Gastrocnemius medialis (tissue), 4 donors: ENCODE measurements at places on chromosomes 3 and 15. TPM values are rescaled to one million over a fixed set of nuclear protein-coding genes. Genes with fewer than 3 reads are reported as not detected.

DNA sequence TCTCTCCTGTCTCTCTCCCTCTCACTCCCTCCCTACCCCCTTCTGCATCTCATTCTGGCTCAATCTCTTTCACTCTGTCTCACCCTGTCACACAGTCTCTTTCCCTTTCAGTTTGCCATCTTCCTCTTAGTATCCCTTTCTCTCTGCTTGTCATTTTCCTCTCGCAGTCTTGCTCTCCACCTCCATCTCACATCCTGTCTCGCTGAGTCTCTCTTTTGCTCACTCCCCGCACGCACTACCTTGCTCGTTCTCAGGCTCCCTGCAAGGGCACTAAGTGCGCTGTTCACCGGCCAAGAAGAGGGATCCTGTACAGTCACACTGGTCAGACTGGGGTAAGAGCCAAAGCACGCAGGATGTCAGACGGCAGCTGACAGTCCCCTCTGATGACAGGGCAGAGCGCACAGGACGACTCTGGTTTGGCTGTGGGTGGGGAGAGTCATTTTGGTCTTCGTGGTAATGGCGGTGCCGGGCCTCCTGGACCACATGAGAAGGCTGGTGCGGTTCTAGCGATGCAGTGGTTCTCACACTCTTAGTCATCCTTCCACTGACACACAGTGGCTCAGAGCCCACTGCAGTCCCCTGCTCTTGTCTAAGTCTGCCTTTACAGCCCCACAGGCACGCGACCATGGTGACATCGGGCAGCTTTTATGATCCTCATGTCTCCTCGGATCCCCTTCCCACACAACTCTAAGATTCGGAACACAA is 356.8 kb downstream of the FOXP1 start:
- peak overlapping the region; percentile 38 for H3K27ac ChIP-seq
- peak overlapping the region; percentile 28 for H3K4me3 ChIP-seq
- DNase-seq, result peak; percentile 74
- no peaks in the 10 kb centered on the region for H3K36me3 ChIP-seq
- H3K4me1 ChIP-seq, result peaks cover 7% of the 10 kb centered on the region
- H3K27me3 ChIP-seq, result no peaks in the 10 kb centered on the region

- no peaks in the 10 kb centered on the region for H3K36me3 ChIP-seq
- H3K27me3 ChIP-seq, result no peaks in the 10 kb centered on the region
- H3K4me1 ChIP-seq, result no peaks in the 10 kb centered on the region
- DNase-seq, result peak; percentile 41
- H3K27ac ChIP-seq, result no peak overlapping the region
Observed at GRCh38 chr3:30161375-30161774, 445.0 kb upstream of the TGFBR2 start.

GRCh38 chr3:49173116-49173791 is 1.9 kb downstream of the KLHDC8B start:
- peak overlapping the region; percentile 90 for H3K27ac ChIP-seq
- H3K4me3 ChIP-seq, result peak overlapping the region; percentile 59
- peaks cover 33% of the 10 kb centered on the region for H3K4me1 ChIP-seq
- H3K36me3 ChIP-seq, result no peaks in the 10 kb centered on the region
- H3K27me3 ChIP-seq, result no peaks in the 10 kb centered on the region
- DNase-seq, result no peak

DNA sequence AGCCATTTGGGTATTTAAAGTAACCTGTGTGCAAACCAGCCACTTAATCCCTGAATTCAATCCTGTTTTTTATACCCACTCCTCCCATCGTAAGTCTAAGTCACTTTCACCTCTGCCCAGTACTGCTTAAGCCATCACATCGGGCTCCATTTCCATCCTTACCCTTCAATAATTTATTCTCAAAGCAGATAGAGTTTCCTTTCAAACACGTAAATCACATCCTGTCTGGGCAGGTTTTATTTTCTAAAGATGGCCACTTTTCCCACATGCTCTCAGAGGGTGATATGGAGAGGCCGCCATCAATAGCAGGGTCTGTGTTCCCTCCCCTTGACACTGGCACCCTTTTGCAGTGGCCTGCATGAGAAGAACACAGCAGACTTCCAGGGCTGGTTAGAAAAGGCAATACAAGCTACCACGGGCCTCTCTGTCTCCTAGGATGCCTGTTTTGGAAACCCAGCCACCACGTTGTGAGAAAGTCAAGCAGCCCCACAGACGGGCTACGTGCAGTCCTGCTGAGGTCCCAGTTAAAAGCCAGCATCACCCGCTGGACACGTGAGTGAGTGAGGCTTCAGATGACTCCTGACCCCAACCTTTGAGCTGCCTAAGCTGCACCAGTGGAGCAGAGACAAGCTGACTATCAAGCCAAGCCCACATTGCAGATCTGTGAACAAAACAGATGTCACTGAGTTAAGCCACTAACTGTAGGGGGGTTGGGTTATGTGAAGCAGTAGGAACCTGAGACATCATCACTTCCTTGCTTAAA is 241.8 kb upstream of the SLCO3A1 start:
- no peak for DNase-seq
- H3K27me3 ChIP-seq, result no peaks in the 10 kb centered on the region
- H3K4me3 ChIP-seq, result no peak overlapping the region
- H3K36me3 ChIP-seq, result no peaks in the 10 kb centered on the region

DNA sequence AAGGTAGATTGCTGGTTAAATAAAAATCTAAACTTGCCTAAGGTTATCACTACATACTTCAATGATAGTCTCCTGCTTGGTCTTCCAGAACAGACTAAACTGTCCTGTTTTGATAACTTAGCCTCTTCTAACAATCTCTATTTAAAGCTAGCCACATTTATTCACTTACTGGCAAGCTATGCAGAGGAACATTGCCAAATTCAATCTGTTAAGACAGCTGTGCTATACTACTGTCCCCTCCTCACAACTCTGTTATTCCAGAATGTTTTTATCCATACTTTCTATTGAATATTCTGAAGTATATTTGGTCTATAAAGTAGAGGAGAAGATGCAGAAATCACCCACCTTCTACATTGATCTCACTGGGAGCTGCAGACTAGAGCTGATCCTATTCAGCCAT is 594.0 kb upstream of the CCDC54 start:
- no peaks in the 10 kb centered on the region for H3K36me3 ChIP-seq
- H3K4me3 ChIP-seq, result no peak overlapping the region
- no peak for DNase-seq
- H3K27ac ChIP-seq, result no peak overlapping the region
- H3K27me3 ChIP-seq, result no peaks in the 10 kb centered on the region

- H3K27me3 ChIP-seq, result no peaks in the 10 kb centered on the region
- no peaks in the 10 kb centered on the region for H3K4me1 ChIP-seq
- H3K4me3 ChIP-seq, result no peak overlapping the region
- H3K27ac ChIP-seq, result peak overlapping the region; percentile 9
- DNase-seq, result no peak
Observed at GRCh38 chr3:140250945-140251344, 316.0 kb downstream of the CLSTN2 start.

DNA sequence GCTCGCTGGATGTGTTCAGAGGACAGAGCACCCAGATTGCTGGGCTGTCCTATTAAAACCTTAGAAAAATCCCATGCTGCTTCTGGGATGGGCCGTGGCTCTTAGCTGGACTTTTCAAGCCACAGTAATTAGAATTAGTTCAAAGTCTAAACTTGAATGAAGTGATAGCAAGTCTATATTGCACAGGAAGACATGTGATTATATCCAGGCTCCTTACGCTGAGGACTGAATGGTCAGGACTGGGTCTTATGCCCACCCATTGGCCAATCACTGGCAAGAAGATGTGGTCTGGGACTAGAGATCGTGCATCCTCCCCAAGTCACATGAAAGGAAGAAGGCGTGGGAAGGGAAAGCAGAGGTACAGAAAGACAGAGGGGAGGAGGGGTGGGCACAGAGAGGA is 227.6 kb downstream of the FAM43A start:
- no peaks in the 10 kb centered on the region for H3K36me3 ChIP-seq
- no peak for DNase-seq

DNA sequence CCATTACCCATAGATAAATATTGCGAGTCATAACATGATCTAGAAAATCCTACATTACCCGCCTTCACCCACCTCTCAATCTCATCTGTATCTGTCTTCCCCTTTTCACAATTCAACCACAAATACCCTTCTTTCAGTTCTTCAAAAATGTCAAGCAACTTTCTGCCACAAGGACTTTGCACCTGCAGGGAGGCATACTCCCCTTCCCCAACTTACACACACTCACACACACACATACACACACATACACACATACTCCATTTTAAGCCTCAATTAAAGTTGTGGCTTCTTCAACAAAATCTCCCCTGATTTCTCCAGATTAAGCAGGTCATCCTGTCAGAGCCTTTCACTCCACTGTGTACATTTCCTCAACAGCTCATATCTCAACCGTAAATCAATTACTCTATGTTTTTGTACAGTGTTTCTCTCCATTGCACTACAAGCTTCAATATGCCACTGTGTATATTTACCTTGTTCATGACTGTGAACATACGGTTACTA is 33.1 kb upstream of the CCDC50 start:
- no peak overlapping the region for H3K4me3 ChIP-seq
- no peaks in the 10 kb centered on the region for H3K4me1 ChIP-seq
- H3K27ac ChIP-seq, result no peak overlapping the region
- DNase-seq, result no peak

GRCh38 chr15:80730926-80731325 is 35.8 kb downstream of the ABHD17C start:
- H3K27me3 ChIP-seq, result no peaks in the 10 kb centered on the region
- no peaks in the 10 kb centered on the region for H3K36me3 ChIP-seq
- no peak for DNase-seq
- H3K4me3 ChIP-seq, result no peak overlapping the region
- no peak overlapping the region for H3K27ac ChIP-seq

DNA sequence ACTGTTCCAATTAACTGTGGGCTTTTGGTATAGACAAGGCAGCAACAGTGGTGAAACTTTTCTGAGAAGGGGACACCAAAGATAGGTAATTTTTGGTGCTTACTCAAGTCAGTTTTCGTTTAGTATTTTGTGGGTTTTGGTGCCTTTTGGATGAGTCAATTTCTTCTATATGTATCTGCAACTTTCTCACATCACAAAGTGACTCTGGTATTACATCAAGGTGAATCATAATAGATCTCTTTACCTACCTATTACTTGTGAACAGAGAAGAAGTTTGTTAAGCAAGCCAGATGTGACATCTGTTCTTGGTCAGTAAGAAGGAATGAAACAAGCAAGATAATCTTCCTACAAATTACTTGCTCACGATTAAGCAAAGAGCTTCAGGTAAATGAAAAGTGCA is 732.4 kb upstream of the DPPA4 start:
- H3K4me3 ChIP-seq, result no peak overlapping the region
- no peaks in the 10 kb centered on the region for H3K27me3 ChIP-seq
- H3K36me3 ChIP-seq, result no peaks in the 10 kb centered on the region
- H3K4me1 ChIP-seq, result no peaks in the 10 kb centered on the region

DNA sequence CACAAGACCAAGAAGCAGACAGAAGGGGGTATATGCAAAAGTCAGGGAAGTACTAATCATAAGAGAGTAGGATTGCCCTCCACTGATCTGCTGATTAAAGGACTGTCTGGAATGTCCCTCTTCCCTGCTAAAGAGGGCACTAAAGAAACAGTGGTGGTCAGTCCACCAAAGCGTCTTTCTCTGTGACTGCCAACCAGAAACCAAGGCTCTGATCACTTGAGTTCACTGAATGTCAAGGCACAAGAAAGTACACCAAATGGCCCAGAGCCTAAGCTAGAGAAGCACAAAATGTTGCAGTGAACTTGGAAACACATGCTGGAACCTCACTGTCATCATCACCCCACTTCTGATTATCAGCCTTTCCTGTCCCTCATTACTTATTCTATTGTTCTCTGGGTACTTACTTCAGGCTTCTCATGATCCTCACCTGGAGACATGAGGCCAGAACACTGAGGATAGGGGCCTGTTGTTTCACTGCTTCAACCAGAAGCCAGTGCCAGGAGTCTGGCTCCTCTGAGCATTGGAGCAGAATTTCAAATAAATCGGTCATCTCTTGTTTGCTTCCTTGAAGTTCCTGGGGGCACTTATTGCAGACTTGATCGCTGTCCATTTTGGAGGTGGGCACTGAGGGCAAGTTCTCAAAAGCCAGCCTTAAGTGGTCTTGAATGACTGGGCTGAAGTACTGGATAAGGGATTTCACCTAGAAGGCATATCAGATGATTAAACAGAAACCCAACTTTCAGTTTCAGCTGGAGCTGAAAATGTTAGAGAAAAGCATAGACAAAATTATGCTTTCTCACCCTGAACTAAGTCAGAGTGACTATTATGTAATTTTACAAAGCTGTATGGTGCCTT is 58.9 kb downstream of the EIF3J start:
- H3K4me3 ChIP-seq, result no peak overlapping the region
- DNase-seq, result no peak
- peaks cover 91% of the 10 kb centered on the region for H3K36me3 ChIP-seq
- no peak overlapping the region for H3K27ac ChIP-seq
- H3K27me3 ChIP-seq, result no peaks in the 10 kb centered on the region

- no peaks in the 10 kb centered on the region for H3K27me3 ChIP-seq
- H3K4me1 ChIP-seq, result no peaks in the 10 kb centered on the region
Observed at GRCh38 chr15:27323801-27324200, 352.8 kb downstream of the GABRG3 start.

DNA sequence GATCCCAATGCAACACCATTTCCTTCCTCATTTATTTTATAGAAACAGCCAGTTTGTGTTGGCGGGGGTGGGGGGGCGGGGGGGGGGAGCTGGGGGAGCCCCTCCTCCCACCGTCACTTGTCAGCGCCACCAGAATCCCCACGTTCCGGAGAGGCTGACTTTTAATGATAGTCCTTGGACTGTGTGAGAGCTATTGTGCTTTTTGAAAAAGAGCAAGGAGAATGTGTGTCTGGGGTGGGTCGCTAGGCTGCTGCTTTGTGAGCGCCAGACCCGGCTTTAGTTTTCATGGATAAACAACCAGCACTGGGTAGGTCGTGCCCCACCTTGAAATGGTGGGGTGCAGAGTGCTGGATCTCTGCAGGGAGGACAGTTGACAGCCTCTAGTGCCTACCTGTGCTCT is 135.0 kb upstream of the ONECUT1 start:
- no peak for DNase-seq
- no peak overlapping the region for H3K4me3 ChIP-seq
- no peaks in the 10 kb centered on the region for H3K4me1 ChIP-seq
- no peak overlapping the region for H3K27ac ChIP-seq
- H3K27me3 ChIP-seq, result no peaks in the 10 kb centered on the region
- H3K36me3 ChIP-seq, result no peaks in the 10 kb centered on the region

GRCh38 chr3:131716007-131716406 is 213.2 kb upstream of the MRPL3 start:
- no peak overlapping the region for H3K27ac ChIP-seq
- no peaks in the 10 kb centered on the region for H3K27me3 ChIP-seq
- no peak for DNase-seq
- H3K36me3 ChIP-seq, result no peaks in the 10 kb centered on the region
- no peak overlapping the region for H3K4me3 ChIP-seq
- H3K4me1 ChIP-seq, result no peaks in the 10 kb centered on the region

The PCOLCE2 gene
- 3.8 TPM for total RNA-seq

The CHRM5 gene
- not detected for total RNA-seq

The RYR3 gene
- total RNA-seq, result 30.9 TPM

The TF gene
- 11.5 TPM for total RNA-seq
